ENCODE measurements at places on chromosomes 4 and X.

DNA sequence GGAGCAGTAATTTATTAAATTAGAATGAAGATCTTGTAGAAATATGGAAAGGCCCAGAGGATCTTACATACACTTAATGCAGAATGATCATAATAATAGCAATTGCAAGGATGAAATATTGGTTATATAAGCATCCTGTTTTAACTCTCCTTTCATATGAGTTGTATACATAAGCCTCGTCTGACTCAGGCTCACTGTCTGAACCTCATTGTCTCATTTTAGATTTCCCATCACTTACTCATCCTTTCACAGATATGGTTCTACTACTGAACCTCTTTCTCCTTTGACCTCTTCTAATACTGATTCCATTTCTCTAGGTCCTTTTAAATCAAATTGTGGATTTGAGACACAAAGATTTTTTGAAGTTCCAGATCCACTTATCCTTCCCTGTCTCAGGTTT, 277.3 kb upstream of the TRPC5 start:
- no peak for DNase-seq

GRCh38 chr4:140719686-140720085, 36.5 kb downstream of the TBC1D9 start:
- DNase-seq: no peak

- no peak for DNase-seq
Measured at GRCh38 chrX:66004928-66005829, 34.7 kb downstream of the VSIG4 start.

- DNase-seq: no peak
Measured at GRCh38 chr4:185086053-185086452, 57.0 kb upstream of the SLC25A4 start.

DNA sequence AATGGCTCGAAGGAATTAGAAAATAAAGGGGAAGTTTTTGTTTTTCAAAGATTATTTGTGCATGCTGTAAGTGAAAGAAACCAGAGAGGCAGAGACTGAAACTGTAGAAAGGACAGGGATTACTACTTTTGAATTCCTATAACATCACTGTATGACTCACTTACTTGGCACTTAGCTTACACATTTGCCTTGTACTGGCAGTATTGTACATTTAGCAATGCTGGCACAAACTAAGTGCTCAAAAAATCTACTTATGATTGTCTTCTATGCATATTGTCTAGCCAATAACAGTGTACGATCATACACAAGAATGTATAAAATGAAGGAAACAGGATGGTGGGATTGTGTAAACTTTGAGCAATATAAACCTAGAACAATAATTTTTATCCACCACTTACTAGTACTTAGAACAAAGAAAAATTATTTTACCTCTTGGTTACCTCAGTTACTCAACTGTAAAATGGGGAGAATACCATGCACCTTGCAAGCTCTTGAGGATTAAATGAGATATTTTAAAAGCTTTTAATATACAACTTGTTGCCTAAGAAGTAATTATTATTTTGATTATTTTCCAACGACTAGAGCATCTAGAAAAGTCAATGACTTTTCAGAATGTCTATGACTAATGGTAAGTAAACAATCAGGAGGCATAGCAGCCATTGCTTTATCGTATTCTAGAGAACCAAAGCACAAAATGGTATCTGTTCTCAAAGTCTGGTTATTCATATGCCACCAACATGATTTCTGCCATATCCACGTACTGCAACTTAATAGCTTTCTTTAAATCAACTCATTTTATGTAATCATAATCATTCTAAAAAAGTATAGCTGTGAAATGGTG, 4.7 kb downstream of the FAM120C start:
- DNase-seq: no peak

- no peak for DNase-seq
Measured at GRCh38 chr4:42605264-42605663, 51.6 kb downstream of the ATP8A1 start.

DNA sequence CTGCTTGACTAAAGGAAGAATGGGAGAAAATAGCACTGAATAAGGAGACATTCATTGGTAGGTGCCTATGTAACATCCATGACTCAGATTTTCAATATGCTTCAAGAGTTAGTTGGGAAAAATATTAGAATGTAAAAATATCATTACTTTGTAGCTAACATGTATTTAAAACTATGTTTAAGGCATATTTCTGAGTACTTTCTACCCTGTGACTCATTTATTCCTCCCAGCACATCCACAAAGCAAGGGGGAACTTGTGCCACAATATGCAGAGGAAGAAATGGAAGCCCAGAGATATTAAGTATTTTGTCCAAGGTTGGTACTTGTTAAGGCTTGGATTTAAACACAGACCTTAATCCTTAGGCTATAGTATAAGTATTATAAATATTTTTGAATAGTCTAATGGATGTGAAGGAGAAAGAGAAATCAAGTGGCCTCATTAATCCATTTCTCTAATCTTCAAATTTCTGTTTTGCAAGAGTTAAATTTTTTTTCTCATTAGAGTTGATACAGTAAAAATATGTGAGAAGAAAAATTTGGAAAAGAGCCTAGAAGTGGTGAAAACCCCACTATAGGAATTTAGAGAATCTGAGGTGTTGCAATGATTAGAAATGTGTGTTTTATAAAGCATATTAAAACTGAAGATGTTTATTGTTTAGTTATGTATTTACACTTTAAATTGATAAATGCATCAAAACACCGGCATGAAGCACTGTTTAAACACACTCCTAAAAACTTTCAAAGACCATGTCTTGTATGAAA, 149.3 kb upstream of the GYPA start:
- DNase-seq: no peak

- DNase-seq: no peak
Measured at GRCh38 chr4:4302416-4302815, 12.4 kb downstream of the ZBTB49 start.
